WTC11 (cell line): ENCODE measurements at places on chromosomes 3 and 15.

DNA sequence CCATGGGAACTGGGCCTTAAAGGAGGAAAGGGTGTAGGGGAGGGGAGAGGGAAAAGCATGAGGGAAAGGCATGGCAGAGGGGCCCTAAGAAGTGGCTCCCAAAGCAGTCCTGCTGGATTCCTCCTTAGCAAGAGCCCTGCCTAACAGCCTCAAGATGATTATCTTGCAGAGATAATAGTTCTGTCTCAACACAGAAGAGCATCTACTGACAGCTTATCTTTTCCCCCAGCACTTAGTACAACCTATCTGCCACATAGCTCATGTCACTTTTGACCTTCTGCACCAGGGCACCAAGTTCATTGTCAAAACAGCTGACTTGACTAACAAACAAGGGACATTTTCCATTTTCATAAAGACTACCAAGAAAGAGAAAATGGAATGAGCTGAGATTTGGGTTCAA is 86.3 kb downstream of the ANP32A start:
- no peak for DNase-seq

GRCh38 chr3:46607603-46608028 is 4.7 kb upstream of the FAM240A start:
- peak; percentile 49 for DNase-seq

- no peak for DNase-seq
Measured at GRCh38 chr3:5347486-5347885, 160.0 kb downstream of the EDEM1 start.

DNA sequence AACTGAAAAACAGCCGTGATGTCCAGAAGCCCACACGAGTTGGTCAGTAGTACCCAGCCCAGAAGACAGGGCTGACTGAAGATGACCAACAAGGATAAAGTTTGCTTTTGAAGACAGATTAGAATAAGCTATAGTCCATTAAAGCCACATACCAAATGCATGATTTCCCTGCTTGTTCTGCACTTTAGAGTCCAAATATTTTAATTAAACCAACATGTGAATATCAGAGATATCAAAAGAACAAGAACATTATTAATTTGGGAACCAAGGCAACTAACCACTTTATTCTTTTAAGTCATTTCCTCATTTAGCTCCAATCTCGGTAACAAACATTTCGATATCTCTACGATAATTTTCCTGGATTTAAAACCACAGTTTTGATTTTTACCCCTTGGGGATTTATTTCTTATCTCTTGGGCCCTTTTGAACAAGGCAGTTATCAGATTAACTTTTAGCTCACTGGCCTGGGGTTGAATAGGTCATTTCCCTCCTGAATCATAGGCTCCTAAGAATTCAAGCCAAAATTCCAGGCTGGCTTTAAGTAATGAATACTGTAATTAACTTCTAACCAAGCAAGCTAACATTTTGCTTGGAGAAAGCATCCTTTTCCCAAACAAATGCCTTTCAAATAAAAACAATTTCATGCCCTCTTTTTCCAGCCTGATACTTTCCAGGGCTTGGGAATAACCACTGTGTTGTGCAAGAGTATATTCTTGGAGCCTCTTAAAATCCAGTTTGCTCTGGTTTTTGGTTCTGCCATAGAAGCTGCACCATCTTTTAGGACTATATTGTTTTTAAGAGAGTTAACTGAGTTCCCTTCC is 102.9 kb upstream of the NR2E3 start:
- DNase-seq, result no peak

DNA sequence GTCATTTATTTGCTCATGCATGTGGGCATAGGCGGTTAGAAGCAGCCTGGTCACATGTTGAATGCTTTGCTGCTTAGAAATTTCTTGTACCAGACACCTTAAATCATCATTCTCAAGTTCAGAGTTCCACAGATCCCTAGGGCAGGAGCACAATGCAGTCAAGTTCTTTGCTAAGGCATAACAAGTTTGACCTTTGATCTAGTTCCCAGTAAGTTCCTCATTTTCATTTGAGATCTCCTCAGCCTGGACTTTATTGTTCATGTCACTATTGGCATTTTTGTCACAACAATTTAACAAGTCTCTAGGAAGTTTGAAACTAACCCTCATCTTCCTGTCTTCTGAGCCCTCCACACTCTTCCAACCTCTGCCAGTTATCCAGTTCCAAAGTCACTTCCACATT is 22.8 kb downstream of the HGD start:
- no peak for DNase-seq
